ENCODE measurements at places on chromosomes 3 and 15.

DNA sequence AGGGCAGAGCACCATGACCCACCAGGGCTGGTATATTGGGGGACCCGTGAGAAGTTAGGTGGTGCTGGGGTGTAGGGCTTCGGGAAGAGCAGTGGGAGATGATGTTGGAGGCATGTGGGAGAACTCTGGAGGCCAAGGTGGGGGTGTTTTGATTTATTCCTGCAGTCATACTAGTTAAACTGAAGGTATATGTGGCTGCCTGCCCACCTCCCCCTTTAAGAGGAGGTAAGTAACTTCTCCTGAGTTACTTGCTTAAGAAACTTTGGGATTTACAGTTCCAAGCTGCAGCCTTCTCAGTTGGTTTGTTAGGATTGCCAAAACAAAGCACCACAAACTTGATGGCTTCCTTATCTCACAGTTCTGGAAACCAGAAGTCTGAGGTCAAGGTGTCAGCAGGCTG, 73.1 kb upstream of the AGBL1 start:
- no peak for DNase-seq

- DNase-seq, result no peak
Measured at GRCh38 chr3:23459889-23460546, 256.9 kb downstream of the UBE2E2 start.

- DNase-seq, result peak; percentile 73
Measured at GRCh38 chr3:72665701-72666446, 182.4 kb downstream of the SHQ1 start.

DNA sequence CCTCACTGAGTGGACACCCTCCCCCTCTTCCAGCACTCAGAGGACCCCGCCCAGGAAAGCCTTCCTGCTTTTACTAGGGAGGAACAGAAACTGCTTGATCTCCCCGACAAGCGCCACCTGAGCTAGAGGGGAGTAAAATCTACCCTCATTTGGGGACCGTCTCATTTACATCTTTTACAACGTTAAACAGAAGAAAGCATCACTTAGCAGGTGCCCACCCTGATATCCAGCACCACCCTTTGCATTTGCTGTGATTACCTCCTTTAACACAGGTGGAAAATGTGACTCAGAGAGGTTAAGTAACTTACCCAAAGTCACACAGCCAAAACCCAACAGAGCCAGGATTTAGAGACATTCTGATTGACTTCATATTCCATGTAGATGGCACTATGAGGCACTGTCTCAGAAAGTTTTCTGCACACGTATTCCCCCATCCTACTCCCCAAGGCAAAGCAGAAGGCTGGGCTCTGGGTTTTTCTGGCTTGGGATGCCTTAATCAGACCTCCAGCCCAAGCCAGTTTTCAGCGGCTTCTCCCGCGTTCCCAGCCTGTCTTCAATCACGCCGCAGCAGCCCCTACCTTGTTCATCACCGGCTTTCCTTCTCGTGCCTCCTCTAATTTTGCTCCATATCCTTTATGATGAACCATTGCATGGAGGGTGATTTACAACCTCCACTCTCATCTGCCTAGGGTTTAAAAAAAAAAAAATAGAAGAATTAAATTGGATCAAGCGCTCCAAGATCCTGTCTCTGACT, 314.6 kb upstream of the PROK2 start:
- DNase-seq, result no peak

DNA sequence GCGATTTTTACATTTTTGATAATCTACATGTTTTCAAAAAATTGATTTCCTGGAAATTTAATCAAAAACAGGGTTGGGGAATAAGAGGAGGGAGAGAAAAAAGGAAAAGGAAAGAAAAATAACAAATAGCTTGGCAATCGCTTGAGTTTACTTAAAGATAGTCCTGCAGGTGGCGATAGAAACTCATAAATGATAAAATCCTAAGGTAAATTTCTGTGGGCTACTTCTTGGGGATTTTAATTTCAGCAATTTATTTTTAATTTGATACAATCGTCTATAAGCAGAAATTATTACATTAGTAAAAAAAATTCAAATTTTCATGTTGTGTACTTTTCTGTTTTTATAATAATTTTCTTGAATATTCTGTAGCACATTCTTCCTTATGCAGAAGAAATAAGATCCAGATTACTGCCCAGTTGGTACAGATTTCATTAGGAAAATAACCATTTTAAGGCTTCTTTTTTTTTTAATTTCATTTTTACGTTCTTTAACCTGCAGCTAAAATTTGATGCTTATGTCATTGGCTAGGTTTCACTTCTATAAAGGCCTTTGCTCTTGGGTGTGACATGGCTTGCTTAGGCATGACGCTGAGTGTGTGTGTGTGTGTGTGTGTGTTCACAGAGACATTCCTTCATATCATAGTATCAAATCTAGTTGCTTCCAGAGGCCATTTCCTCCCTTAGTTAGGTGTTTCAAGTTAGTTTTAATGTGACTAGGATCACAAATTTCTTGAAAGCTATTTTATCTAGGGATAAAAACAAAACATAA, 181.8 kb downstream of the MCTP2 start:
- no peak for DNase-seq

- DNase-seq, result no peak
Measured at GRCh38 chr3:8529181-8529637, 27.6 kb downstream of the LMCD1 start.

DNA sequence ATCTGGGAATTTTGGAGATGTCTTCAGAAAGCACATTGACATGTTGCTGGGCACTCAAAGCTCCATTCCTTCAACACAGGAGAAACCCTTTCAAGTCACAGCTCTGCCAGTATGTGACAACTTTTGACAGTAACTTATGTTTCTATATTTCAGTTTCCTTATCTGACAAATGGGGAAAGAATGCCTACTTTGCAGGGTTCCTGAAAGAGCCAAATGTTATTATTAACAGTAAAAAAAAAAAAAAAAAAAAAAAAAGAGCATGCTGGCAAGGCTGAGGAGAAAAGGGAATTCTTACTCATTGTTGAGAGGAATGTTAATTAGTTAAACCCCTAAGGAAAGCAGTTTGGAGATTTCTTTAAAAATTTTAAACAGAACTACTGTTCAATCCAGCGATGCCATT, 272.5 kb upstream of the TGFBR2 start:
- DNase-seq, result no peak

- no peak for DNase-seq
Measured at GRCh38 chr3:150547045-150547741, 606 bp downstream of the EIF2A start.

- no peak for DNase-seq
Measured at GRCh38 chr3:39751286-39751685, 58.1 kb upstream of the MYRIP start.

GRCh38 chr15:60576515-60576914, 97.6 kb upstream of the ICE2 start:
- no peak for DNase-seq

DNA sequence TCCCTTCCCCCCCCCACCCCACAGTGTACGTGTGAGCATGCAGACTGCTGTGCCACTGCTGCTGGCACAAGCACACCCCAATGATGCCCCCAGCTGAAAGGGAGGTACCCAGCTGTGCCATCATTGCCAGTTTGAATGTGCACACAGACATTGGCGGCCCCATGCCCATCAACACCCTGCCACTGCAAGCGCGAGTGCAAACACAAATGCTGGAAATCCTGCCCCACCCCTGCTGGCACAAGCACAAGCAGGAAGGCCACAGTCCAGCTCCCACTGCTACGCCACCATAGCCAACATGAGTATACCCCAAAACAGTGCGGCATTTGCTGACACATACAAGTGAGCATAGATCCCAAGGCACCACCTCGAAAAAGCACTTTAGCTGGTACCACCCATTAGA, 222.9 kb downstream of the SCAPER start:
- no peak for DNase-seq

GRCh38 chr3:164049847-164050246, 1028.4 kb downstream of the SI start:
- DNase-seq, result no peak

DNA sequence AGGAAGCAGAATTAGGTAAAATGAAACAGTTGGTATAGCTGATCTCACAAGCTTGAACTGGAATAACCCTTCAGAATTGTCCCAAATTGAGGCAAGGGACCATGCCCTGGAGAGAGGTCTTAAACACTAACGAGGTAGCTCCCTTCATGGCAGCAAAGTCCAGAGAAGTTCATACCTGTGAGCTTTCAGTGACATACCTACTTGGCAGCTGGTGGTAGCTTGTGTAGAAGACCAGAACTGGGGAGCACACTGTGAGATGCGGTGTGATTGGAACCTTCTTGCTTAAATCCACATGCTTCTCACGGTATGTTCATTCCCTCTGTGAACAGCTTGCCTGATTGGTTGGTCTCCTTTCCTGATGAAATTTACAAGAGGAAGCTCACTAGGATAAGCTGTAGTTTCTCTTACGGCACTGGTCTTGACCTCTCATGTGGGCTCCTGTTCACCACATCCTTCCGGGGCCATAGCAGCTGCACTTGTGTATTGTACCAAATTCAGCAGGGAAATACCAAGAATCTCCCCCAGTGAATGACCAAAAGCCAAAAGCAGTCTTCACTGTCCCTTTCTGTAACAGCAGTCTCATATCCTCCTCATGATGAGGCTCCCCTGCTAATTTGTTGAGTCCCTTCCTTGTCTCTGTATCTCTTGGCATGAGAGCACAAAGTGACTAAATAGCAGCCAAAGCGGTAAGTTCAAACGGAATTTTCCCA, 483.7 kb upstream of the FRG2C start:
- no peak for DNase-seq

DNA sequence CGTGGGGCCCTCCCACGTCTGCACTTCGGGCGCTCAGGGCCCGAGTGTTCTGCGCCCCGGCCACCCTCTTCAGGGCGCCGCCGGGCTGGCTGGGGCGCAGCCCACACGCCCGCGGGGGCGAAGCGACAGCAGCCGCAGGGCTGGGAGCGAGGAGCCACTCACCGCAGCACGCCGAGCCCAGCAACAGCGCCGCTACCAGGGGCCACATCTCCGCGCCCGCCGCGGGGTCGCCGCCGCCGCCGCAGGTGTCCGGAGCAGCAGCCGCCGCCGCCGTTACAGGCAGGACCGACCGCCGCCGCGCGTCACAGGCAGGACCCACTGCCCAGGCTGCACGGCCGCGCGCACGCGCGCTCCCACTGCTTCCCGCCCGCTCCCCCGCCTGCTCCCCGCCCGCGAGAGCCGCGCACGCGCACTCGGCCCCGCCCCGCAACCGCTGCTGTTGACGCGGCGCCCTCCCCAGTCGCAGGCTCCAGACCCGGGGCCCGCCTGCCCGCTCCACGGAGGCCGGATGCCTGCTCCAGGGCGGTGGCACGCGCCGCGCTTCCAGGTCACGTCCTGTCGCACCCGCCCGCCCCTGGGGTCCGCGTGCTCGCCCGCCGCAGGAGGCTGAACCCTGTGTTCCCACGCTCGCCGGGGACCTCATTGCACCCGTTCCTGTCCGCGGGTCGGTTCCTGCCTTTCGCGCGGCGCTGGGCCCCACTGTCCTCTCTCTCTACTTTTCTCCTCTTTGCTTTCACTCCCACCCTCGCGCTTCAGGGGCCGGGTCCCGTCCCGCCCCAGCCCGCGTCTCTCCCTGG, at the start of gene CD47:
CD47 (minus strand) TSS at position 331 of the 797 bp plus-strand sequence; CDS start at position 208, 123 bp downstream.
- peak; percentile 95 for DNase-seq

GRCh38 chr3:43238801-43239200, 47.5 kb upstream of the SNRK start:
- no peak for DNase-seq

GRCh38 chr3:27713078-27713423, 9.1 kb downstream of the EOMES start:
- DNase-seq, result no peak

DNA sequence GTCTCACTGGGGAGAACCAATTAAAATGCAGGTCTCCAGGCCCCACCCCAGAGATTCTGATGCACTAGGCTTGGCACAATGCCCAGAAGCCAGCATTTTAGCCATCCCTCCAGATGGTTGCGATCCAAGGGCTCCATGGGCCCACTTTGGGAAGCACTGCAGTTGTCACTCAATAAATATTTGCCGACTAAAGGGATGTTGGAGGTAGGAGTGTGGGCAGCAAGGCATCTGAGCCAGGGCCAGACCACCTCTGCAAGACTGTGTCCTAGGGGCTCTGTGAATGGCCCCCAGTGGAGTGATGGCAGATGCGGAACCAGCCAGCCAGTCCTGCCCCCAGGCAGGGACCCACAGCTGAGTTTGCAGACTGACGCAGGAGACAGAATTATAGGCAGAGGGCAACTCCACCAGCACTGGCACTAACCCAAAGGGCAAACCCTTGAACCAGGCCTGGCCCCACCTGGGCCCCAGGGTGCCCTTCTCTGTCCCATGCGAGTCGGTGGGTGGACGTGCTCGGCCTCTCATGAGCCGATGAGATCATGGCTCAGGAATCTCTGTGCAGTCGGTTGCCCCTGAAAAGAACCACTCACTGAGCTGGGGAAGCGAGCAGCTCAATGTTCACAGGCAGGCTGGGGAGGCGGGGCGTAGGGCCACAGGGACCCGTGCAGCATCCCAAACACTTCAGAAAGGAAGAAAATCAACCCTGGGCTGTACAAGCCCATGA, 49.7 kb downstream of the SEMA5B start:
- DNase-seq, result no peak

- no peak for DNase-seq
Measured at GRCh38 chr3:24220859-24221657, 273.6 kb downstream of the THRB start.

GRCh38 chr3:68614087-68614486, 318.3 kb downstream of the TAFA4 start:
- DNase-seq, result no peak

GRCh38 chr3:65343736-65344135, 655.9 kb upstream of the ADAMTS9 start:
- no peak for DNase-seq

GRCh38 chr3:100609963-100610362, 562 bp downstream of the ADGRG7 start:
- no peak for DNase-seq

DNA sequence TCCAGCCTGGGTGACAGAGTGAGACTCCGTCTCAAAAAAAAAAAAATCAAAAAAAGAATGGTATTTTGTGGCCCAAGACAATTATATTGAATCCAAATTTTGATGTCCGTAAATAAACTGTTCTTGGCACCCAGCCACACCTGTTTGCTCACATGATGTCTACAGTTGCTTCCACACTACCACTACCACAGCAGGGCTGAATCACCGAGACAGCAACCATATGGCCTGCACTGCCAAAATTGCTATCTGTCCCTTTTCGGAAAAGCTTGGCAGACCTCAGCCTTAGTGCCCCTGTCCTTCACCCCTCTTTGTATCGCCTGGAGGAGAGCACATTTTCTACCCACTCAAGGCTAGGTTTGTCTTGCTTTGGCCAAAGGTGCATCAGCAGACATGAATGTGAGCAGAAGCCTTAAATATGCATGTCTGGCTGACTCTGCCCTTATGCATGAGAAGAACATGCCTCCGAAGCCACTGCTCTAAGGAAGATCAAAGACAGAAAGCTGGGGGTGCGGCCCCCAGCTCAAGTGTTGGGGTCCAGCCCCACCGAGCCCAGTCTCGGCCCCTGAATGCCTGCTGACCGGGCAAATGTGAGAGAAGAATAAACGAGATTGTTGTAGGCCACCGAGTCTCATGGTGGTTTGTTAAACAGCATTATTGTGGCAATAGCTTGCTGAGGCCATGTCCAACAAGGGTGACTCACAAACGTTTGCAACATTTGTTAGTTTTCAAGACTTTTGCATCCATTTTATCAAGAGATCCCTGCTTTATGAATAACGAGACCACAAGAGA, 108.1 kb downstream of the TPRA1 start:
- DNase-seq, result no peak
